Activated CD8-positive, alpha-beta T cell treated with anti-CD3 and anti-CD28 coated beads, Interleukin-2, amount 10 ng/mL, durations not matched to agents 7 days and 5 days (primary cell): ENCODE measurements at places on chromosomes 2 and 18. TPM values are rescaled to one million over a fixed set of nuclear protein-coding genes. Genes with fewer than 3 reads are reported as not detected.

GRCh38 chr2:220701115-220701514 is 871.0 kb downstream of the EPHA4 start:
- H3K4me1 ChIP-seq, result no peaks in the 10 kb centered on the region
- no peak for DNase-seq
- H3K27ac ChIP-seq, result no peak overlapping the region
- H3K4me3 ChIP-seq, result no peak overlapping the region

DNA sequence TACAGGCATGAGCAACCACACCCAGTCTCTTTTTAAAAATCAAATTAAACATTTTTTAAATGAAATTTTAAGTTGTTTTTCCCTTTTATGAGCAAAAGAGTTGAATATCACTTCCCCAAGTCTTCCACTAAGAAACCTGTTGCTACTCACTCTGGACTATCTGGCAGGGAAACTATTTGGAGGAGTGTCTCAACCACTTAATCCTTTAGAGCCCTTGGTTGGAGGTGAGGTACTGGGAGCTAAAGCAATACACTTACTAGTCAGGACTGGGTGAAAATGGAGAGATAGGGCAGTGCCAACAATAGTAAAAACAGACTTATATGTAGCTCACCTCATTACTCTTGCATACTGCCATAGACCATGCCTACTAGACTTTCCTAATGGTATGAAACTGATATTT is 135.5 kb downstream of the RND3 start:
- H3K4me3 ChIP-seq, result no peak overlapping the region
- DNase-seq, result no peak
- H3K36me3 ChIP-seq, result no peaks in the 10 kb centered on the region

- H3K4me1 ChIP-seq, result no peaks in the 10 kb centered on the region
- DNase-seq, result no peak
- H3K36me3 ChIP-seq, result no peaks in the 10 kb centered on the region
- H3K27ac ChIP-seq, result no peak overlapping the region
- peaks cover 2% of the 10 kb centered on the region for H3K27me3 ChIP-seq
- H3K4me3 ChIP-seq, result no peak overlapping the region
Observed at GRCh38 chr2:180583441-180584140, 396.8 kb upstream of the UBE2E3 start.

- H3K36me3 ChIP-seq, result peaks cover 6% of the 10 kb centered on the region
- no peaks in the 10 kb centered on the region for H3K27me3 ChIP-seq
- H3K4me3 ChIP-seq, result no peak overlapping the region
- peaks cover 10% of the 10 kb centered on the region for H3K4me1 ChIP-seq
- no peak overlapping the region for H3K27ac ChIP-seq
Observed at GRCh38 chr18:62372156-62372555, 47.0 kb downstream of the TNFRSF11A start.

DNA sequence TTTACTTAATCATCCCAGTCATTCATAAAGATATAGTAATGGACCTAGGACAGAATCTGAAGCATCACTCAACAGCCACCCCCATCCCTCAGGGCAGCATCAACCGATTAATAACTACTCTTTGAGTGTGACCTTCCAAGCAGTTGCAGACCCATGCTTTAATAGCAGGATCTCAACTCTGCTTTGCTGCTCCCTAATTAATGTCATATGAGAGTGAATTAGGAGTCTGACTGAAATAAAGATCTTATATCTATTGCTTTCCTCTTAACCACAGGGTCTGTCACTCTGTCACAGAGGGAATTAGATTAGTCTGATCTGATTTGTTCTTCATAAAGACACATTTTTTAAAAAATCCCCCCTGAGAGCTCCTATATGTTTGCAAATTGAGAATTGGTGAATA is 46.1 kb upstream of the LRP1B start:
- no peak overlapping the region for H3K4me3 ChIP-seq
- DNase-seq, result no peak
- H3K27ac ChIP-seq, result no peak overlapping the region
- no peaks in the 10 kb centered on the region for H3K4me1 ChIP-seq

DNA sequence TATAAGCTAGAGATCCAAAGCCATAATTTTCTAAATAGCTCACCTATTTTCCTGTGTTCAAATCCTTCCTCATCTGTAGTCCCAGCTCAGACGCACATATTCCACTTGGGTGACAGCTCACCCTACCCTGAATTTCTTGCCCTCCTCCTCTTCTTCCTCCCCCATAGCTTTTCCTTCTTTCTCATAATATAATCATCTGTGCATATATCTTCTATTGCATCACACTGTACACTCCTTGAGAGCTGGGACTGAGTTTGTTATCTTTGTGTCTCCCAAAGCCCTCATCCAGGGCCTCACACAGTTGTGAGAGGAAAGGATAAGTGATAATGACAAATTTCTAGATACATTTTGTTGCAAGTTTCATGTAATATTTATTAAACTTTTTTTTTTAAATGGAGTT is 55.9 kb upstream of the RTN4 start:
- no peaks in the 10 kb centered on the region for H3K36me3 ChIP-seq
- H3K4me1 ChIP-seq, result no peaks in the 10 kb centered on the region
- no peaks in the 10 kb centered on the region for H3K27me3 ChIP-seq
- H3K27ac ChIP-seq, result no peak overlapping the region
- no peak for DNase-seq

DNA sequence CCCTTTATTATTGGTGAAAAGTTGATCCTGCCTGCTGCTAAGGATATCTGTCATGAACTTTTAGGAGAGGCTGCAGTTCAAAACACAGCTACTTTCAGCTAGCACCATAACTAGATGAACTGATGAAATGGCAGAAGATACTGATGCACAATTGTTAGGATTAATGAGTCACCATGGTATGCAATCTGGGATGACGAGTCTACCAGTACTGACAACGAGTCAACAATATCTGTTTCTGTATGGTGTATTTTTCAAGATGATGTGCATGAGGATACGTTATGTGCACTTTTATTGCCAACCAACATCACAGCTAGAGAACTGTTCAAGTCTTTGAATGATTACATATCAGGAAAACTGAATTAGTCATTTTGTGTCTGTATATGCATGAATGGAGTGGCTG is 68.7 kb downstream of the NETO1 start:
- no peaks in the 10 kb centered on the region for H3K4me1 ChIP-seq
- no peak overlapping the region for H3K27ac ChIP-seq
- no peak for DNase-seq
- no peaks in the 10 kb centered on the region for H3K27me3 ChIP-seq

DNA sequence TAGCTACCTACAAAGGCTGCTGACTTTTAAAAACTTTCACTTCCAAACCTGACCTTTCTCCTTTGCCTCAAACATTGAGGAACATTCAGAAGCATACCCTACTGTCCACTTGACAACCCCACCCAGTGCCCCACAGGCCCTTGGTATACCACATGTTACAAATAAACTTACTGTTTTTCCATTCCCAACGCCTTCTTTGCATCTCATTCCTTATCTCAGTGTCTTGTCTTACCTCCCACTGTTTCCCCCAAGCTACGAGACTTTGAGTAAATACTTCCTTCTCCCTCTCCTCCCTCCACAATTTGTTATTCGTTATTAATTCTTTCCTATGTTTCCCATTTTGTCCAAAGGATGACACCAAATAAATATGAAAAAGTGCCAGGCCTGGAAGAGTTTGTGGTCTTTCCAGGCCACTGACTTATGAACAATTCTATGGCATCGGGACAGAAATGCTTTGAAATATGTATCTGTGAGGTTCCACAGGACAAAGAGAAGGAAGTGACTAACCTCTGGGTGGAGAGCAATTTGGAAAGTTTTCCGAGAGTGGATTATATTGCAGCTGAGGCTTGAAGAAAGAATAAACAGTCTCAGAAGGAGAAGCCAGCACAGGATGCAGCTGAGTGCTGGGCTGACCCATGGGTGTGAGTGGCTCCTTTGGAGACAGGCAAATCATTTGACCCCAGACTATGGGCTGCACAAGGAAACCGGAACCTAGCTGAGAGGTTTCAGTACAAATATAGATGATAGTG is 409.0 kb downstream of the LPIN1 start:
- H3K36me3 ChIP-seq, result no peaks in the 10 kb centered on the region
- no peak overlapping the region for H3K27ac ChIP-seq
- no peaks in the 10 kb centered on the region for H3K4me1 ChIP-seq

GRCh38 chr2:20326163-20326780 is 24.4 kb downstream of the PUM2 start:
- no peak overlapping the region for H3K4me3 ChIP-seq
- no peak overlapping the region for H3K27ac ChIP-seq
- H3K27me3 ChIP-seq, result no peaks in the 10 kb centered on the region
- peaks cover 64% of the 10 kb centered on the region for H3K36me3 ChIP-seq
- peak; percentile 66 for DNase-seq

DNA sequence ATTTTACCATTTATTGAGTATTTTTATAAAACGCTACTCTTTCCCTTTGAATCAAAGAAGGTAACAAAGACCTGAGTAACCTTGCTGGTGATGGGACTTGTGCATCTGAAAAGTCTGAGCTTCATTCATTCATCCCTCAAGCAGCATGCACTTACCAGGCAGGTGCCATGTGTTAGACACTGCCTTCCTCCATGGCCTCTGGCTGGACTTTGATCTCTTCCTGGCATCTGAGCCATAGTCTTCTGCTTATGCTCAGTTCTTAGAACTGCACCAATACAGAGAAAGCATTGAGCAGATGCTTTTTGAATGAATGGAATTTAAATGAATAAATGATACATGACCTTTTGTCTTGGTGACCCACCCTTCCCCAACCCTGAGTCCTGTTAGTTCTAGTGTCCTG is 251.4 kb upstream of the COPS8 start:
- DNase-seq, result no peak
- no peaks in the 10 kb centered on the region for H3K4me1 ChIP-seq
- H3K4me3 ChIP-seq, result no peak overlapping the region
- no peaks in the 10 kb centered on the region for H3K36me3 ChIP-seq
- H3K27me3 ChIP-seq, result no peaks in the 10 kb centered on the region

DNA sequence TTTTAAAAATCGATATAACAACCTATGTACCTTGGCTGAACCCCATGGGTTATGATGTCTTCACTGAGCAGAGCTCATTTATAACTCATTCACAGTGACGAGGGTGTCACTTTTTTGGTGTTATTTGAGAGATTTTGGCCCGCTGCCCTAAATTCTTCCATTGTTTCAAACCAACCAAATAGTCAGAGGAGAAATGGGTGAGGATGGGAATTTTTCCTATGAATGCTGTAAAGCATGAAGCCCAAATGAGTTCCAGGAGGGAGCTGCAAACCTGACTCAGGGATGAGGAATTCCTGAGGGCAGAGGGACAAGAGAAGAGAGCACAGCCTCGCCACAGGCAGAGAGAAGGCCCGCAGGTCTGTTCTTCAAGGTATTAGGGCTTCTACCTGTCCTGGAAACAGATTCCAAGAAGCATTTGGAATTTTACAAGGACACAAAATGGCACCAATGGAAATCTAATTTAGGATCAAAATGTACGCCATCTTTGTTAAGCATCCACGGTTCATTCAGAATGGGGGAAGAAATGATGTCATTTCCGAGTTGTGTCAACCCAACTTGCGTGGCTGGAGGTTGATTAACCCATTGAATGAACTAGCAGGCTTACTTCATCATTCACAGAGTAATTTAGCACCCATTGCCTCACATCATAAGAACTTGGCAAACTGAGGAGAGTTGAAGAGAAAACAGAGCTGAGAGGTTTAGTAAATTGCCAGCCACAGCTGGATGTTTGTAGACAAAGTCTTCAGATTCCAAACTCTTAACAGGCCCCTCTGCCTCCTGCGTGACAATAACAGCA is 133.5 kb downstream of the LAMA3 start:
- H3K4me3 ChIP-seq, result no peak overlapping the region
- DNase-seq, result no peak
- H3K27me3 ChIP-seq, result peaks cover 15% of the 10 kb centered on the region
- H3K27ac ChIP-seq, result no peak overlapping the region
- no peaks in the 10 kb centered on the region for H3K36me3 ChIP-seq

GRCh38 chr2:187936228-187936627 is 355.4 kb upstream of the GULP1 start:
- H3K4me3 ChIP-seq, result no peak overlapping the region
- H3K27ac ChIP-seq, result no peak overlapping the region
- no peaks in the 10 kb centered on the region for H3K4me1 ChIP-seq
- H3K36me3 ChIP-seq, result no peaks in the 10 kb centered on the region

DNA sequence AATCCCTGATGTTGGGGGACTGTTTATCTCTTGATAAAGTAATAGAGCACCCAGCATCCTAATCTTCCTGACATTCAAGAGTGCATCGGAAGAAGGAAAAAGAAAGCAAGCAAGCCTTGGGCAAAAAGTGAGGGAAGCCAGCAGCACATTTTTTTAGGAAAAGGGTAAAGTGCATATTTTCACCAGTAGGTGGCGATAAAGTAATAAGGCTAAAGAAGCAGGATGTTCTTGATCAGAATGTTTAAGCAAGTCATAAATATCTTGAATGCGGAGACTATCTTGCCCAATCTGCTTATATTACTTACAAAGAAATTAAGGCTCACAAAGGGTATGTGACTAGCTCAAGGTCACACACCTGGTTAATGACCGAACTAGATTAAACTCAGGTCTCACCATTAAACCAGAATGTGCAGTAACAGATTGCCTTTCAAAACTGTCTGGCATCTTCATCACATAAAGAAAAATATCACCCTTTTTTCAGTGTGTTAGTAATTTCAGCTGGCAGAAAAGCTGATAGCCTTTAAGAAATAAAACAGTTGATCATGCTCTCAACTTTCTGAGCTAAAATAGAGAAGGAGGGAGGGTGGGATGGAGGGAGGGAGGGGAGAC is 83.8 kb downstream of the VIT start:
- no peak overlapping the region for H3K27ac ChIP-seq
- DNase-seq, result no peak
- H3K4me1 ChIP-seq, result peaks cover 3% of the 10 kb centered on the region
- H3K36me3 ChIP-seq, result no peaks in the 10 kb centered on the region
- peaks cover 19% of the 10 kb centered on the region for H3K27me3 ChIP-seq

The KIAA2012 gene
- not detected for total RNA-seq

The HDLBP gene
- total RNA-seq, result 186 TPM

The SCN2A gene
- total RNA-seq, result 0.05 TPM

The APCDD1 gene
- total RNA-seq, result not detected

The SLC38A11 gene
- total RNA-seq, result not detected

The DLGAP1 gene
- not detected for total RNA-seq

The OXER1 gene
- not detected for total RNA-seq

The ABHD1 gene
- 0.45 TPM for total RNA-seq

The EPB41L5 gene
- total RNA-seq, result 3.8 TPM
